ENCODE measurements at places on chromosomes 7 and 10. TPM values are rescaled to one million over a fixed set of nuclear protein-coding genes. Genes with fewer than 3 reads are reported as not detected.

Gene NUTM2A
- total RNA-seq, result 1.6 TPM

Gene CALN1
- total RNA-seq, result not detected

Gene AZGP1
- 32.1 TPM for total RNA-seq

Gene LDB3
- total RNA-seq, result 0.89 TPM

Gene TAS2R41
- total RNA-seq, result not detected

Gene ATRNL1
- total RNA-seq, result 0.31 TPM

Gene KCND2
- 0.67 TPM for total RNA-seq

Gene FAM241B
- total RNA-seq, result 7.4 TPM

Gene PTPRN2
- 5.9 TPM for total RNA-seq

Gene GARIN1A
- total RNA-seq, result 24.1 TPM

- no peak overlapping the region for H3K4me3 ChIP-seq
- H3K36me3 ChIP-seq, result peaks cover 2% of the 10 kb centered on the region
- no peaks in the 10 kb centered on the region for H3K27me3 ChIP-seq
These were observed 30.1 kb downstream of the RAB18 start for GRCh38 chr10:27534161-27534700.

GRCh38 chr7:17940951-17941431, 697 bp upstream of the SNX13 start:
- no peak for DNase-seq
- H3K4me3 ChIP-seq, result peak overlapping the region; percentile 74
- H3K27ac ChIP-seq, result peak overlapping the region; percentile 99
- H3K4me1 ChIP-seq, result peaks cover 21% of the 10 kb centered on the region
- no peaks in the 10 kb centered on the region for H3K27me3 ChIP-seq

- H3K36me3 ChIP-seq, result no peaks in the 10 kb centered on the region
- H3K4me1 ChIP-seq, result peaks cover 22% of the 10 kb centered on the region
- no peak overlapping the region for H3K4me3 ChIP-seq
- peak; percentile 33 for DNase-seq
- H3K27ac ChIP-seq, result peak overlapping the region; percentile 2
These were observed 57.4 kb upstream of the SVIL start for GRCh38 chr10:29692121-29692539.

DNA sequence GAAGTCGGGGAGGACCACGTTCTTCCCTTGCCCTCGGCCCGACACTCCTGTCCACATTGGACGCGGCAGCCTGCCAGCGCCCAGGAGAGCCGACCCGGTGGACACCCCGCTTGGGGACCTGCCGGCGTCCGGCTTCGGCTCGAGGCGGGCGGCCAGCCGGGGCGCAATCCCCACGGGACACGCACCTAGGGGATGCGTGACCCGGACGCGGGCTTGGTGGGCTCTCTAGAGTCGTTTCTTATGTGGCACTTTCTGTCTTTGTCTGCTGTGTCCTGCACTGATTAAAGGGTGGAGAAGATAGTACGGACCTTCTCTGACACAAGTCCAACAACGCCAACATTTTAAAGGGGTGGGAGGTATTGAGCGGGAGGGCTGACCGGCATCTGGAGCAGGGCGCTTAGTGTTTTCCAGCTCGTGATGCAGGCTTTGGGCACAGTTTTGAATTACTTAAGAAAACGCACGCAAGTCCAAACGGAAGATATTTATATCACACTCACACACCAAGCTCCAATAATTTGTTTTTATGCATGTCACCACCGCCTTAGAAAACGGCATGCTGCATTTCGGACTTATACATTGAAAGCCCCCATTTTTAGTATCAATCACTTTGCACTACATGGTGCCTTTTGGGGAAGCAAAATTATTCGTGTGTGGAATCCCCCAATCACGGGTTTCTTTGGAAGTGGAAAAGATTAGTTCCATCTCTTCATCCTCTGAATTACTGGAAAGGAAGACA, 3.9 kb upstream of the SPAG6 start:
- peaks cover 11% of the 10 kb centered on the region for H3K27me3 ChIP-seq
- H3K36me3 ChIP-seq, result no peaks in the 10 kb centered on the region
- H3K4me1 ChIP-seq, result peaks cover 22% of the 10 kb centered on the region

- no peaks in the 10 kb centered on the region for H3K36me3 ChIP-seq
- no peaks in the 10 kb centered on the region for H3K4me1 ChIP-seq
These were observed 228.2 kb upstream of the SEMA3A start for GRCh38 chr7:84422790-84423189.

DNA sequence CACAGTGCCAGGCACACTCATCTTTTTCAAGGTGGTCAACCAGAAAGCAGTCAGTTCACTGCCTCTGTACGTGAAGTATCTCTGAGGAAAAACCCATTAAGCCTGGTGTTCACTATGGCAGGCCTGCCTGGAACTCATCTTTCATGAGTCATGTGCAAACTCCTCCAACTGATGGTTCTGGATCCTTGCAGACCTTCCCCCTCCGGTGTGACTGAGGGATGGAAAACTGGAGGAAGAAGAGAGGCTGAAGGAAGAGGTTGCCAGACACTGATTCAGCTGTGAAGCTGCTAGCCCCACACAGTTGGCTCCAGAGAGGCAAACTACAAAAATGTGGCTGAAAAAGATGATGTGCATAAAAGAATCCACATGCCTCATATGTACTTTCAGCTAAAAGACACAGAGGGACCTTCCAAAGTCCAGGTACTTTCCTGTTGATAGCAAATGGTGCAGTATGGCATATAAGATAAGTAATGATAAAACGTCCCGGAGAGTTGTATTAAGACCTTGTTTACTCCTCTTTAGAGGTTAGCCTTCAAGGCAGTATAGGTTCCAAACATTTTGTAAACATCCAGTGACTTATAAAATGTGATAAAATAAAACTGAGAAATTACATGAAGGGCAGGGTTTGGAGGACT, 2.7 kb downstream of the CYP3A5 start:
- DNase-seq, result no peak
- H3K27me3 ChIP-seq, result no peaks in the 10 kb centered on the region
- no peaks in the 10 kb centered on the region for H3K36me3 ChIP-seq
- no peak overlapping the region for H3K27ac ChIP-seq
- H3K4me3 ChIP-seq, result no peak overlapping the region
- peaks cover 10% of the 10 kb centered on the region for H3K4me1 ChIP-seq

DNA sequence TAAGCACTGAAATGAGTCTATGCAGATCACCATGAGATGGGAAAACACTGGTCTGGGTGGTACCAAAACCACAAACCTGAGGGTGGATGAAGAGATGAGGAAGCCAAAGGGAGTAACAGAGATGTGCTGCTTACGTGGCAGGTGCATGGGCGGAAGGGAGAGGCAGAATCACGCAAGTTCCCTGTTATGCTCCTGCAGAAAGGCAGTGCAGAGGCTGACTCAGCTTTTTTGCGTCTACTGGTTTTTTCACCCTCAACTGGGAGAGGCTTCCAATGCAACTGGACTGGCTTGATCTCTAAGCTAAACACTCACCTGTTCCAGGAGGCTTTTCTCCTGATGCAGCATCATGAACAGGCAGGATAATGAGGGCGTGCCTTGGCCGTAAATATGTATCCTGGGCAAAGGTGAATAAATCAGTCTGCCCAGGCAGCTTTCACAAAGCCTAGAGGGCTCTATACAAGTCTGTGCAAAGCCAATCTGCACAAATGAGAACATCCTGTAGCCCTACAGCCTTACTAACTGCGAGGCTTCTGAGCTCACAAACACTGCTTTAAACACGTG, 95.4 kb upstream of the AFAP1L2 start:
- no peak for DNase-seq
- no peak overlapping the region for H3K4me3 ChIP-seq
- peaks cover 9% of the 10 kb centered on the region for H3K4me1 ChIP-seq

GRCh38 chr7:69260023-69260422, 338.3 kb upstream of the AUTS2 start:
- H3K27me3 ChIP-seq, result no peaks in the 10 kb centered on the region
- DNase-seq, result no peak
- peaks cover 10% of the 10 kb centered on the region for H3K4me1 ChIP-seq
- H3K36me3 ChIP-seq, result no peaks in the 10 kb centered on the region

- H3K4me3 ChIP-seq, result peak overlapping the region; percentile 95
- H3K27ac ChIP-seq, result peak overlapping the region; percentile 81
- peak; percentile 35 for DNase-seq
- peaks cover 9% of the 10 kb centered on the region for H3K4me1 ChIP-seq
- H3K27me3 ChIP-seq, result no peaks in the 10 kb centered on the region
These were observed 443 bp downstream of the RNF32 start for GRCh38 chr7:156640949-156641485.

DNA sequence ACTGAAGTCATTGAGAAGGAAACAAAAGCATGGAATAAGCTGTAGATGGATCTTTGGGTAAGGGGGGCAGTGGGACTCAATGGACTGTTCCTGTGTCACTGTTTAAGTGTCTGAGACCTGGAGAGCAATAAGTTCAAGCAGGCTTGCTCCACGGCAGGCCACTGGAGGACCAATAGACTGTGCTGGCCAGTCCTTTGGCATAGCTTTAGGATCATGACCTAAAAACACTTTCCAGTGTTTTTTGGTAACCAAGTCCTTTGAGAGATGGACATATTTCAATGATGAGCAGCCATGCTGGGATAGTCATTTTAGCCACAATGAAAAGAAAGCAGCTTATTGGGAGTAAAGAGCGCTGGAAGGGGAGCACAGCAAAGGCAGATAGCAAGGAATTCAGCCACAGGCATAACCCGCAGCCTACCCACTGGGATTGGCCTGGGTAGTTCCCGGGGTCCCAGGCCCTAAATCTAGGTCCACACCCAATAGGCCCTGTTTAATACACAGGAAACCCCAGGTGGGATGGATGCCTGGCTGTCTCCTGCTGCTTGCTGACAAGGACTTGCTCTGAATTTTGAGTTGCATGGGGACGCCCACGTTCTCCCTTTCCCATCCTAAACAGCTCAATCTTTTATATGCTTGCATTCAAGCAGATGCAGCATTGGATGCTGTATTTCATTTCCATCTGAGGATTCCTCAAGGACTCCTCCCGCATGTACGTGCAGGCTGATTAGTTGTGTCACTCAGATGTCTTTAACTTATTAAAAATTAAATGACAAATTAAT, 727.2 kb downstream of the KCNMA1 start:
- no peaks in the 10 kb centered on the region for H3K4me1 ChIP-seq
- no peak overlapping the region for H3K27ac ChIP-seq
- H3K4me3 ChIP-seq, result no peak overlapping the region
- no peaks in the 10 kb centered on the region for H3K27me3 ChIP-seq
- DNase-seq, result no peak

- no peak overlapping the region for H3K4me3 ChIP-seq
- no peak overlapping the region for H3K27ac ChIP-seq
- DNase-seq, result no peak
- no peaks in the 10 kb centered on the region for H3K4me1 ChIP-seq
- H3K27me3 ChIP-seq, result no peaks in the 10 kb centered on the region
- no peaks in the 10 kb centered on the region for H3K36me3 ChIP-seq
These were observed 350.5 kb upstream of the CHRM2 start for GRCh38 chr7:136517971-136518370.

DNA sequence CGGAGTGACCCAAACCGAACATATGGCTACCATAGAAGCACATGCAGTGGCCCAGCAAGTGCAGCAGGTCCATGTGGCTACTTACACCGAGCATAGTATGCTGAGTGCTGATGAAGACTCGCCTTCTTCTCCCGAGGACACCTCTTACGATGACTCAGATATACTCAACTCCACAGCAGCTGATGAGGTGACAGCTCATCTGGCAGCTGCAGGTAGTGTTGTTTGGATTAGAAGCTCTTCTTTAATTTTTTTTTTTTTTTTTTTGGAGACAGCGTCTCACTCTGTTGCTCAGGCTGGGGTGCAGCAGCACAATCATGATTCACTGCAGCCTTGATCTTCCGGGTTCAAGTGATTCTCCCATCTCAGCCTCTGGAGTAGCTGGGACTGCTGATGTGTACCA, 45.8 kb downstream of the NRF1 start:
- no peak overlapping the region for H3K4me3 ChIP-seq
- DNase-seq, result no peak
- H3K36me3 ChIP-seq, result peaks cover 5% of the 10 kb centered on the region

DNA sequence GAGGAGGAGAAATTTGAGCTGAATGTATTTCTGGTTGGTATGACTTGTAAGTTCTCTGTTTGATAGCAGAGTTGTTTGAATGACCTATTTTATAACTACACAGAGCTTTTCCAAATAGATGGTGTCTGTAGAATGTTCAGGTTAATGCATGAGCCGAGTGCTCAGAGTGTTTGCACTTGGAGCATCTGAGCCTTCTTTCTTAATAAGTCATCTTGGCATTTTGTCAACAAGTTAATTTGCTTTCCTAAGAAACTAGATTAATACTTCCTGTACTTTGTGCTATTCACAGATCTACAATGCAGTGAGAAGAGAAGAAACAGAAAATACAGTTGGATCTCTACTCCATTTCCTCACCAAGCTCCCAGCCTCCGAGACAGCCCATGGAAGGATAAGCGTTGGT, 138.2 kb downstream of the PLCE1 start:
- no peak for DNase-seq
- no peak overlapping the region for H3K4me3 ChIP-seq
- H3K36me3 ChIP-seq, result no peaks in the 10 kb centered on the region

DNA sequence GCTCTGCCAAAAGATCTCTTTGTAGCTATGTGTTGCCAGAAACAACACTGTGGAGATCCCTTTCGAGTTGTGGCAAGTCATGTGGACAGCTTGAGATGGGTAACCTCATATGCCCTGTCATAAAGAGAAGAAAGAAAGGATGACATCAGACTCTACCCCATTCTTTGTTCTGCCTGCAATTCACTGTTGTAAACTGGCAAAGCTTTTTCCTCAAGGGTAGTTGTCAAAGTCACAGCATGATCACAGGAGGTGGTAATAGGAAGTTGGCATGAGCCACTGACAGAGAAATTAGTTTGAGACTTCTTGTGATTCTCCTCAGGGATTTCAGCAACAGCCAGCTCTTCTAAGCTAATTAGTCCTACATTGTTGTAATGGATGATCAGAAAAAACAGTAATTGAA, 19.4 kb upstream of the MINDY3 start:
- no peak overlapping the region for H3K4me3 ChIP-seq
- H3K36me3 ChIP-seq, result no peaks in the 10 kb centered on the region
- H3K4me1 ChIP-seq, result no peaks in the 10 kb centered on the region

GRCh38 chr7:134589491-134589941, 40.6 kb downstream of the AKR1B15 start:
- H3K27ac ChIP-seq, result no peak overlapping the region
- peaks cover 13% of the 10 kb centered on the region for H3K4me1 ChIP-seq
- H3K4me3 ChIP-seq, result no peak overlapping the region
- no peak for DNase-seq
- H3K27me3 ChIP-seq, result no peaks in the 10 kb centered on the region
